ENCODE measurements at places on chromosomes 2 and 18.

DNA sequence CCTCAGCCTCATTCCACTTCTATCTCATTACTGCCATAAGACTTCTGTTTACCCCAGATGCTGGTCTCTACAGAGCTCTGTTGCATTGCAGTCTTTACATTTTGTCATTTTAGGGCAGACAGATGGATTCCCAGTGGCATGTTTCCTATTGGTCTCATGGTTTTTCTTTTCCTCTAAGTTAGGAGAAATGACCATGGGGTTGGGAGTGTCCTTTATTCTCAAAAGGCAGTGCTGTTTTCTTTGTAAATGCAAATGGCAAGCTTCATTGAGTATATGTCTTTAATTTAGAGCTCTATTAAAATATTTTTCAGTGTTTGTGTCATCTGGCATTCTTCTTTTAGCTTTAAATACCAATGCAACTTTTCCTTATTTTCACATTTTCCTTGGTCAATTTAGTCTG lies 57.0 kb downstream of the MSTN start:
- no peak for DNase-seq

DNA sequence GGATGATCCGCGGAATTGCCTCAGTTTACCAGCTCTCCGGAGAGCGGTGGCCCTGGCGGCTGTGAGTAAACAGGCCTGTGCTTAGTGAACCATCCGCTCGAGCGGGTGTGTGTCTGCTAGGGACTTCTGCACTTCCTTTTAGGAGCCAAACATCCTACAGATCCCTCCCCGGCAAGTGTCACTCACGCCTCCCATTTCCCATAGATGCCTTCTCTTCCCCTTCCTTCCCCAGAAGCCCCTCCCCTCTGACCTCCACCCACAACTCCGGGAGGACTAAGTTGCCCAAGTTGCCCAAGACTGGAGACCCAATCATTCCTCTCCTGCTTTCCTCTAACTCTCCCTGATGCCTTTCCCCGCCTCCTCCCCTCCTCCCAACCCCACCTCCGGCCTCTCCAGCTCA lies 2.9 kb downstream of the C1QL2 start:
- no peak for DNase-seq

GRCh38 chr2:162221064-162221463 lies 22.2 kb downstream of the FAP start:
- peak; percentile 73 for DNase-seq

GRCh38 chr2:46503686-46504085 lies 24.3 kb downstream of the TMEM247 start:
- no peak for DNase-seq

DNA sequence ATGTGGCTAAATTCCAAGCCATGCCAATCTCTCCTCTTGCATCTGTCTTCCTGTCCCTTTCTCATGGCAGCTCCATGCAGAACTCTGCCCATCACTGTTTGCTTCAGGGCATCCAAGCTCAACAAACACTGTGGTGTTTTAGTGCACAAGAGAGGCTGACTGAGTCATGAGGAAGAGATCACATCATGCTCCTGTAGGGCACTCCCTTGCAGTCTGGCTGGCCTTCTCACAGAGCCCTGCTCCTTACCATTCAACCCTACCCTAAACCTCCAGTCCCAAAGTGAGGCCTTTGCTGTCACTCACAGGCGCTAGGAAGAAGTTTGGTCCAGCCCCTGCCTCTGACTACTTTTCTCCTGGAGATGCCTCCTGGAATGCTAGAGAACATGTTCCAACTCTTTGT lies 194.0 kb downstream of the LRATD1 start:
- DNase-seq: no peak

DNA sequence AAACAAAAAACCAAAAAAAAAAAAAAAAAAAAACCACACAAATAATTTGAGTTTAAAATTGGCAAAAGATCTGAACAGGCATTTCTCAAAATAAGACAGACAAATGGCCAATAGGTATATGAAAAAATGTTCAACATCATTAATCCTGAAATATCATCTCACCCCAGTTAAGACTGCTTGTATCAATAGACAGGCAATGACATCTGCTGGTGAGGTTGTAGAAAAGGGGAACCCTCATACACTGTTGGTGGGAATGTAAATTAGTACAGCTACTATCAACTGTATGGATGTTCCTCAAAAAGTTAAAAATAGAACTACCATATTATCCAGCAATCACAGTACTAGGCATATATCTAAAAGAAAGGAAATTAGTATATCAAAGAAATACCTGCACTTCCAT lies 523.1 kb downstream of the XIRP2 start:
- no peak for DNase-seq

DNA sequence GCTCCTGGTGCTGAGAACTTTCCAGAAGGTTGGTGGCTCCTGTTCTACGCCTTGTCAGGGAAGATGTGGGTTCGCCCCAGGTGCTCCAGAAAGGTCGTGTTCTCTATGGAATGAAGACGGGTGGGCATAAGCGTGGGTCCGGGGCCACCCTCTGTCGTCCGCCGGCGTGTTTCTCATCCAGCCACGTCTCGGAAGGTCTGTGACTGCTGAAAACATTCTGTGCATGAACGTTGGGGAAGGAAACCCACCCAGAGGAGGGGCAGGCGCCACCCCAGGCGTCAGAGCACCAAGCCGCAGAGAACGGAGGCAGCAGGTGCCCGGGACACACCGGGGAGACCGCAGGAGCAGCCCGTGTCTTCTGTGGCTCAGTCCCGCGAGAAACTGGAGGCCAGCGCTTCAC lies 118.2 kb downstream of the RTP5 start:
- DNase-seq: no peak

DNA sequence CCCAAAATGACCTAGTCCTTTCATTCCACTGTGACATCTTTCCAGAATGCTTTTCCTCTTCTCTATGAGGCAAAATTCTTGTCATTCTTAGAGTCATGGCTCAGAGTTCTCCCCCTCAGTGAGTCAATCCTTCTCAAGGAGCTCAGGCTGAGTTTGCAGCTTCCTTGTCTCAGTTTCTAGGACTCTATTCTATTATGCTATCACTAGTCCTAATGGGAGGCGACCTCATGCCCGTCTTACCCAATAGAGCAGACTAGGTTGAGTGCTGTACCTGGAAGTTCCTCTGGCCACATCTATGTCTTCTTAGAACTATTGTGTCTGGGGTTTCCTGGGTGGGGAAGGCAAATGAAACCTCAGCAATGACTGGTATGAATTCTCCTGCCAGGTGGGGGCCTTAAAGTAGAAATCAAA lies 51.5 kb downstream of the HAUS1 start:
- DNase-seq: no peak

GRCh38 chr2:84924173-84925106 lies 19.0 kb downstream of the TMSB10 start:
- DNase-seq: peak; percentile 59

DNA sequence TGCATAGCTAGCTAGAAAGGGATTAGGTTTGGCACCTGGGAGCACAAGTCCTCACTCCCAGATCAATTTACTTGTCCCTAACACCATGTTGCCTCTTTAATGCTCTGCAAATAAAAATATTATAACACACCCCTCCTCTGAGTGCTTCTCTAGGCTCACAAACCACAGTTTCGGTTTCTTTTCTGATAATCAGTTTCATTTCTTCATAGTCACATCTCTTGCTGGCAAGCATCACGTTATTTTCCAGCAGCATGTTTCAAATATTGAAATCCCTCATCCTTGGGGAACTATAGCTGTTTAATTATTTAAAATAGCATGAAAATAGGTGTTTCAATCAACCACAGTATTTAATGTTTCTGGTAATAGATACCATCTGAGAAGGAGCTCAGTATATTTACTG lies 13.9 kb upstream of the SMCHD1 start:
- no peak for DNase-seq

- DNase-seq: no peak
Measured at GRCh38 chr18:69790649-69791048, 157.0 kb downstream of the CD226 start.

DNA sequence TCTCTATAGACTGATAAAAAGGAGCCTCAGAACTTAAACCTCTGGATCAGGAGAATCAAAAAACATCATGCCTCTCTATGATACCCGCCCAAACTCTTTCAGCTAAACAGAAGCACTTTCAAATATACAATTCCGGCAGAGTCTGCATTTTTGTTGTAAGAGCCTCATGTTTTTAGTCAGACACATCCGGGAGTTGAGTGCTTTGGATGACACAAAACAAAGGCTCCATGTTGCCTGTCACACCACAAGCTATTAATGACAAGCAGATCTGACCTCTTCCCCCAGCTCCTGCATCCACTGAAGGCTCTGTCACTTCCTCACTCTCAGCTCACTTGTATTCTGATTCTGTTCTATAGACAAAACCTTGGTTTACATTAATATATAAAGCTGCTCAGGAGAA lies 33.2 kb downstream of the SLC38A11 start:
- DNase-seq: no peak

DNA sequence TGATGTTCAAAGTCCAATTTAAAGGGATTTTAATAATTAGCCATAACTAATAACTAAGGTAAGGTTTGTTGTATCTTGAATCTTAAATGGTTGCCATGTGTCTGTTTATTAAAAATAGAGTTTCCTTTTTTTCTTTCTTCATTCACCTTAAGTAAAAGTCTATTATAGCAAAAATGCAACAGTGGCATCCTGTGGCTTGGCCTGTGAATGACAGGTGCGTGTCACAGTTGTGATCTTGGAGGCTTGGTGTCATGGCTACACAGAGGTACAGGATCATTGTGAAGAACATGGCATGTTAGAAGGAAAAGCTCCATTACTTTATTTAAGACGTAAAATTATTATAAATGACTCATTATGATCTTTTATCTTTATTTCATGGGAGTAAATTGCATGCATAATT lies 246.1 kb downstream of the BCL2 start:
- no peak for DNase-seq

DNA sequence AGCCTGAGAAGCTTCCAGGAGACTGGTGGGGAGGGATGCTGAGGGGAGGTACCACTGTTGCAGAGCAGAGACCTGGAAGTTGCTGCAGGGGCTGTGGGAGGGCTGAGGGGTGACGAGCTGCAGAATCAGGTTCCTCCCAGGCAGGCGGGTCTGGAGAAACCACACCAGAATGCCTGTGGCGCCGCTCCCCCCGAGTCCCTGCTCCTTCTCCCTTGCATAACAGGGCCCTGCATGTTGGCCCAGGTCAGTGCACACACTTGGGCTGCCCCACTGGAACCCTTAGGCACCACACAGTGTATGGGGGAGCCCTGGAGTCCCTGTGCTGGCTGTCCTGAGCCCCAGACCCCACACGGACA lies 60.4 kb downstream of the ARL4C start:
- DNase-seq: no peak

- DNase-seq: peak; percentile 51
Measured at GRCh38 chr18:36187193-36187825, at the start of gene MOCOS. Gene MOCOS, plus strand, starts transcription at chr18:36187497. Its CDS starts 43 bp downstream, at chr18:36187540.

GRCh38 chr2:180450841-180451240 lies 443.7 kb upstream of the CWC22 start:
- no peak for DNase-seq
